ENCODE measurements at places on chromosomes 2 and 18.
A peak's percentile ranks its signal among the peaks of the same experiment; 100 is the strongest.

DNA sequence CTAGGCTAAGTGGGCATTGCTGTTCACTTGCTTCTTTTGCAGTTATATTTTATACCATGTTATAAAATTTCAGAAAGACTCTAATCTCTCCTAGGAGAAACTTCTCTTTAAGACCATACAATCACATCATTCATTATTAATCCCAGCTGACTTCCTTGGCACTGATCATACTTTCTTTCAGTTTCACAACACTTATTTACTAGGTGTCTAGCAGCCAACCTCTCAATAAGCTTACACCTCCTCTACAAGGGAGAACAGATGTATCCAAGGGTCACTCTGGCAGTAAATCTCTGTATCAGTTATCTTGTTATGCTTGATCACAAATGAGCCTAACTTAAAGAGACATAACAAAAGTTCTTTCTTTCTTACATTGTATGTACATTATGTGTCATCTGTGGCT, 69.8 kb upstream of the EPB41L5 start:
- DNase-seq, result no peak

DNA sequence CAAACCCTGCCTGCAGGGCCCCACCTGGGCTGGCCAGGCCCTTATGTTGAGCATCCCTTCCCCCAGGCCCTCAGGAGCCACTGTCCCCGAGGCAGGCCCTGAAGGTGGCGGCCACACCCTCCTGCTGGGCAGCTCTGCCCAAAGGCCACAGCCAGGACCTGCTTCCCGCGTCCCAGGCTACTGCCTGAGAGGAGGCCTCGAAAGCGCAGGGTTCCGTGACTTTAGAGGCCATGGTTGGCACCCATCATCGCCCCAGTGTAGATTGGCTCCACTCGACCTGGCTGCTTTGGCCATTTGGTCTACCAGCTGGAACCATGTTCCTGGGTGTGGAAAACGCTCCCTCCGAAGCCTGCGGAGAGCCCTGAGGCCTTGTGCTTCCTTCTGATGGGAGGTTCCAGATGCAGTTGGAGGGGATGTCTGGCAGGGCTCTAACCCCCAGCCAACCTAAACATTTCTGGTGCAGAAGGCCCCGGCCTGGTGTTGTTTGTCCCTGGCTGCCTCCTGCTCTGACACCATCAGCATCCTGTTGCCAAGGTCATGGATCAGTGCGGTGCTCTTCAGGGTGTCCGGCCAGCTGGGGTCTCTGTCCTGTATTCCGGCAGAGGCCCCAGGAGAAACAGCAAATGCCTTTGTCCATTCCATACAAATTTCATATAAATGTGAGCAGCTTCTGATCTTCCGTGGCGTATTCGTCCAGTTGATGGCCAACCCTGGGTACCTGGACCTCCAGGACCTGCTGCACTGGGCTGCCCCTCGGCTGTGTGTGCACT, 14.7 kb downstream of the CAPN10 start:
- no peak for DNase-seq

- DNase-seq, result no peak
These were observed 3.4 kb downstream of the MBD1 start for GRCh38 chr18:50277942-50278341.

- no peak for DNase-seq
These were observed 158.8 kb downstream of the NDUFA10 start for GRCh38 chr2:239866350-239866749.

DNA sequence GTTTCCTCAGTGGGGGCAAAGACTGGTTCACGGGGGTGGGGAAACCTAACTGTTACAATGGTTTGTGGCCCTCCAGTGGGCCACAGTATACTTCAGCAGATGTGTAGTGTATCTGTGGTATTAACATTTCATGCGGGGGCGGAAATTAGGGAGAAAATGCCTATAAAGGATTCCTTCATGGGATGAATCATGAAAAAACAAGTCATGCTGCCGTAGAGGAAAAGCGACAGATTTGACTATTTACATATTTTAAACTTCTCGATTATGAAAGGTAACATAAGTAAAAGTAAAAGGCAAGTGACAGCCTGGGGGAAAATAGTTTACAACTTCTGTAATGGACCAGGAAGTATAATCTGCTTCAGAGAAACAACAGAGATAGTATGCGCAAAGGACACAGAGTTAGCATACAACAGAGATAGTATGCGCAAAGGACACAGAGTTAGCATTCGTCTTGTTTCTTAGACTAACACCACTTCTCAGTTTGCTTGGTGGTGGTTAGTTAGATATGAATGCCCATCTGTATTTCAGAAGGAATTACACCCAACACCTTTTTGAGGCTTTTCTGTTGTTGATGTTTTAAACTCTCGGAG, 41.1 kb downstream of the MRPS9 start:
- DNase-seq, result no peak

GRCh38 chr2:150234787-150235446, 252.6 kb downstream of the RND3 start:
- no peak for DNase-seq

DNA sequence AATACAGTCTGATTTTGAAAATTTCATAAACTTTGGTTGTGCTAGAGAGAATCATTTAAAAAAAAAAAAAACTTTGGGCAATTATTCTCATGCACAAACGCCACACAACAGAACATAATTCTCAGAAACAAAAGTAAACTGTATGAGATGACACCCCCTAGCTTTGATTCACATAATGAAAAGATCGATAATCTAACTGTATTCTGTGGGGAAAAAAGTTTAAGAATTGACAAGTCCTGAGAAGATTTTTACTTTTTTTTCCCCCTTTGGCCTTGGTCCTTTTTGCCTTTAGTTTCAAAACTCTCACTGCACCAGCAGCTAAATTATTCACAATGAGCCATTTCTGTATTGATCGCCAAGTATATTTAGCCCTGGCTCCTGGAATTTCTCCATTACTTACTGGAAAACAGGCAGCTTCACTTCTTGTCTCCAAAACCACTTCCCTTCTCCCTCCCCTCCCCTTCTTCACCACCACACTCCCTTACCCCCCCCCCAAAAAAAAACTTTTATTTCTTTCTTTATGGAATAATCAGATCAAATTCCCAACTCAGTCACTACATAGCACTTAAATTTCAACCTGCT, 2.0 kb downstream of the IKZF2 start:
- no peak for DNase-seq

GRCh38 chr18:8081267-8081666, 514.2 kb downstream of the PTPRM start:
- no peak for DNase-seq

DNA sequence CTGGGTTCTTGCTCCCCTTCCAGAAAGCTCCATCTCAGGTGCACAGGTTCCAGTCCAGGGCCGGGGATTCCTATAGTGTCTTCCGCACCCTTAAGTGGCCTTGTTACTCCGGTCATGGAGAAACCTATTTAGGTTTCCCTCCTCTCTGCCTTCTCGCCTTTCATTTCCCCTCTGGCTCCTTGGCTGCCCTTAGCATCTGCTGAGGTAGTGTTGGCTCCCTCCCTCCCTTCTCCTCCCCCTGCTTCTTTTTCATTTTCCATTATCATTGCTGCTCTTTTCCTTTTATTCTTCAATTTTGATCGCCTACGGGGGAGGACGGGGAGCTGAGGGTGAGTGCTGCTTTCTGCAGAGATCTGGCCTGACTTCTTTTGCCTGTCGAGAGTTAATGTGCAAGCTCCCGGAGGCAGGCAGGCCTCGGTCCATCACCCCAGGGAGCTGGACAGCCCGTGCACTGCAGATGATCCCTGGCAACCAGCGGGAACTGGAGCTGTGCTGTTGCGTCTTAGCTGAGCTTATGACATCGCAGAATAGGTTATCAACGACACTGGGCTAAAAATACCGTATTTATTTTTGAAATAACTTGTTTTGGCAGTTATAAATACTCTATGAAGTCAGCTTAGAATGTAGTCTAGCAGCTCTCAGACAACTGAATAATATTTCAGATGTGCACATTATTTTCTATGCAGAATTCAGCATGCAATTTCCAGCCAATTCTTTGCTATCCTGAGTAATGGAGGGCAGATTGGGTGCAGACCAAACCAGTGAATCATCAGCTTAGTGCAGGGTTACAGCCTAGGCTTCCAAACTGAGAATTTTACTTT, 141.9 kb downstream of the SLC4A3 start:
- DNase-seq, result peak; percentile 25

GRCh38 chr18:30970196-30970816, 72.2 kb downstream of the DSC3 start:
- DNase-seq, result peak; percentile 9

- no peak for DNase-seq
These were observed 100.8 kb downstream of the GALNT1 start for GRCh38 chr18:35682281-35682867.

DNA sequence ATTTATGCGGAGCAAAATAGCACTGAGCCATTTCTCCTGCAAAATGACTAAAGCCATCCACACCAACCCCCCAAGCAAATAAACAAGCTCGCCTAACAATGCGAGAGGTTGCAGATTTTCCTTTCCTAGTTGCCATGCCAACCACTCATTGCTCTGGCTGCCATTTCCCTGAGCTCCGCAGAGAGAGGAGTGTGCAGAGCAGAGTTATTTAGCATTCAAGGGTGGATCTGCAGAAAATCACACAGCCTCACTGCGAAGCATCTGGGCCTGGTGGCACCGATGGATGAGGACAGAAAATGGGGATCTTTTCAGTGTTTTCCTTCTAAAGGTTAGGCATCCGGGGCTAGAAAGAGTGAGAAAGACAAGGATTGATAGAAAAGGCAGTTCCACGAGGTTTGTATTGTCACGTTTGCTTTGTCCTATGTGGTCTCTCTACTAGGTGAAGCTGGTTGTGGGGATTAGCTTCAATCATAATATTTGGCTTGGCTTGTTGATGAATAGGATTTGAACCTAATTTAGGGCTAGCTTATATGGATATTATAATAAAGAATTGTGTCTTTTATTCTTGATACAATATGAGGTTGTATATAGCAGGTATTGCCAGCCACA, 110.2 kb upstream of the UNC80 start:
- no peak for DNase-seq

- DNase-seq, result no peak
These were observed 91.0 kb downstream of the STPG4 start for GRCh38 chr2:47064106-47064505.

- no peak for DNase-seq
These were observed 170.0 kb upstream of the STK17B start for GRCh38 chr2:196341277-196341841.

DNA sequence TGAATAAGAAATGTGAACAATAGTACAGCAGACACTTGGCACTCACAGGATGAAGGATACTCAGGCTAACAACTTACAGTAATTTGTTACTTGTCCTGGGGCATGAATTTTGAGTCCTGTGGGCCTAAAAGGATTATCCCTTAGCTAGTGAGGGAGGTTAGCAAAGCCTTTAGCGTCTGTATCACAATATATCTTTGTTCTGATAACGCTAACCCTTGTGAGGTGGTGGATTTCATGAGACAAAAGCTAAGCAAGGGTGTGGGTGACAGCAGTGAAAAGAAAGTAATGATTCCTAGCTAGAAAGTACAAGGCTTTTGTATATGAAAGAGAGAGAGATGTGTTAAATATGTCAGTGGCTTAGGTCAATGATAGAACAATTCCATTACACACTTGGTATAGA, 46.8 kb upstream of the TTC21B start:
- DNase-seq, result no peak

DNA sequence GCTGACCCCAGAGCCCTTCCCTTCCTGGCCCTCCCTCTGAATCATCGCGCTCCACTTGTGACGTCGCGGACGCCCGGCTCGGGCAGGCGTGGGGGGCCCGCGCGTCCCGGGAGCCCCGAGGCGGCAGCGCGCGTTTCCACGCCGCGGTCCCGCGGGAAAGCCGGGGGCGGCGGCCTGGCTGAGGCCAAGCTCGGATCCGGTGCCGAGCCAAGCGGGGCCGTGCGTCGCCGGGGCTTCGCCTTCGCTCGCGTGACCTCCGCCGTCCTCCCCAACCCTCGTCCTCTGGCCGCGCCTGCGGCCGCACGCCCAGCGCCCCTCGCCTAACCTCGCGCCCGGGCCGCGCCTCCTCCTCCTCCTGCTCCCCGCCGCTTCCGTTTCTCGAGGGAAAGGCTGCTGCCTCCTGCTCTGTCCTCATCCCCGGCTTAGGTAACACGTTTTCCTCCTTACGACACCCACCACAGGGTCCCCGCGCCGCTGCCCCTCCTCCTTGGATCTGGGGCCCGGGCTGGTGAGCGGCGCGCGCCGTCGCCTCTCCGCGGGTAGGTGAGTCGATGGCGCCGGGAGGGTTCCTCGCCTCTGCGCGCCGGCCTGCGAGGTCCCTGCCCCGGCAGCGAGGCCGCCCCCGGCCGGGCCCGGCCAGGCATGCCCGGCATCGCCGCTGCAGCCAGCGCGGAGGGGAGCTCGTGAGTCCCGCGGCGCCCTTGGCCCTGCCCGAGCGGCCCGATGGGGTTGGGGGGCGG, at the start of gene INPP1:
Gene INPP1 (plus strand): TSS at position 54 of the 740 bp plus-strand sequence. CDS start 16,514 bp downstream, outside the sequence.
- DNase-seq, result peak; percentile 92

- DNase-seq, result no peak
These were observed 5.3 kb upstream of the FOSL2 start for GRCh38 chr2:28387082-28387960.

DNA sequence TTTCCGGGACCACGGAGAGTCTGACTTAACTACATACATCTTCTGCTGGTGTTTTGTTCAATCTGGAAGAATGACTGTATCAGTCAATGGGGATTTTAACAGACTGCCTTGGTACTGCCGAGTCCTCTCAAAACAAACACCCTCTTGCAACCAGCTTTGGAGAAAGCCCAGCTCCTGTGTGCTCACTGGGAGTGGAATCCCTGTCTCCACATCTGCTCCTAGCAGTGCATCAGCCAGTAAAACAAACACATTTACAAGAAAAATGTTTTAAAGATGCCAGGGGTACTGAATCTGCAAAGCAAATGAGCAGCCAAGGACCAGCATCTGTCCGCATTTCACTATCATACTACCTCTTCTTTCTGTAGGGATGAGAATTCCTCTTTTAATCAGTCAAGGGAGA, 23.1 kb downstream of the ICOS start:
- DNase-seq, result no peak

DNA sequence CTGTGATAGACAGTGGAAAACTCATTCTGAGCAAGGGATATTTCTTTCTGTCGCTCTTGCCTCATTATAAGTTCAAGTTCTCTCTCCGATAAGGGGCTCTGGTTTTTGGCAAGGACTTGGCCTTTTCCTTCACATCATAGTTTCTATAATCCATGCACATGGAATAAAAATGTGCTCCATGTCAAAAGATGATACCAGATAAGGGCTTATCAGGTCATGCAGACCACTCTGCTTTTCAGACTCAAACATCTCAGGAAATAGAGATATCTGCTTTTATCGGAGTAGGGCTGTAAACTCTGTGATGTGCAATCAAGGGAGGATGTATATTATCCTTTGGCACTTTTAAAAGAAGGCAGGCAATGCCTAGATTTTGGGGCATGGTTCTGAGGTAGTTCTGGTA, 45.0 kb upstream of the DARS1 start:
- no peak for DNase-seq

DNA sequence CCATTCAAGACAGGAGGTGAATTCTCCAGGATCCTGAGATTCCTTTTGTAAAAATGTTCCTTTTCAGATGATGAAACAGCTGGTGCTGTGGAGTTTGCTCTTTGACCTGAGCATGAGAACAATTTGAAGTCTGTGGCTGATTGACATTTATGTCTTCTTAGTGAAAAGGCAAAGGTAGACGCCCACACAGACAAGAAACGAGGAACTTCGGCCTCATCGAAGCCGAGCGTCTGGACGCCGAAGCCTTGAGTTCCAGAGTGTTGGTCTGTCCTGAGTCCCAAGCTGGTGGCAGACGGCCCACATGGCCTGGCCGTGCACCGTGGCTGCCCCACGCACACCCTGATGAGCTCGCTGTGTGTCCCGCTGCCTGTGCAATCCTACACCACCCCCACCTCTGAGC, 20.7 kb upstream of the SNTG2 start:
- DNase-seq, result no peak

Measured in right kidney (tissue), 9 donors.